GM12878 (cell line): ENCODE measurements at places on chromosomes 2 and 18. TPM values are rescaled to one million over a fixed set of nuclear protein-coding genes. Genes with fewer than 3 reads are reported as not detected.
A peak's percentile ranks its signal among the peaks of the same experiment; 100 is the strongest.

GRCh38 chr2:175964195-175964594 is 37.9 kb downstream of the LNPK start:
- no peak overlapping the region for H3K27ac ChIP-seq
- no peak overlapping the region for H3K4me3 ChIP-seq
- no peaks in the 10 kb centered on the region for H3K4me1 ChIP-seq
- H3K27me3 ChIP-seq, result no peaks in the 10 kb centered on the region
- no peak for DNase-seq

DNA sequence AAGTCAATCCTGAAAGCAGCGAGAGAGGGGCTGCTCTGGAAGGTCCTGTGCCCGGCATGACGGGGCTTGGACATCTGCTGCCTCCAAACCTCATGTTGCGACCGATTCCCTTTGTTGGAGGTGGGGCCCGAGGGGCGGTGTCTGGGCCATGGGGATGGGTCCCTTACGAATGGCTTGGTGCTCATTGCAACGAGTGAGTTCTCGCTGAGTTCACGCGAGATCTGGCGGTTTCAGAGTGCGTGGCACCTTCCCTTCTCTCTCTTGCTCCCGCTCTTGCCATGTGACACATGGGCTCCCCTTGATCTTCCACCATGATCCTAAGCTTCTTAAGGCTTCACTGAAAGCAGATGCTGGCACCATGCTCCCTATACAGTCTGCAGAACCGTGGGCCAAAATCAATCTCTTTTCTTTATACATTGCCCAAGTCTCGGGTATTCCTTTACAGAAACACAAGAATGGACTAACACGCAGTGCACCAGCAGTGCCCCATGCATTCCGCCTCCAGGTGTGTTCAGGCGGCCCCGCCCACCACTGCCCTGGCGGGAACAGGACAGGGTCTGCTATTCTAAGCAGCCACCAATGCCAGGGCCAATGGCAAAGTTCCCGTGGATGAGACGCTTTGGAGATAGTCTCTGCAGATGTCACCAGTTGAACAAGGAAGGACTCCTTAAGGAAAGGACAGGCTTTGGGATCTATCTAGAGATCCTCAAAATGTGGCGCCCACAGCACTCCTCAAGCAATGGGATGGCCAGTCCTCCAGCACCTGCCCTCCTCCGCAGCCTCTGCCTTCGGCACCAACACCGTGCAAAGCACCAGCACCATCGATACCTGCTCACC is 63.4 kb downstream of the ZNF516 start:
- H3K36me3 ChIP-seq, result peaks cover 15% of the 10 kb centered on the region
- no peak overlapping the region for H3K4me3 ChIP-seq
- DNase-seq, result no peak
- no peaks in the 10 kb centered on the region for H3K27me3 ChIP-seq
- H3K4me1 ChIP-seq, result no peaks in the 10 kb centered on the region
- H3K27ac ChIP-seq, result no peak overlapping the region

DNA sequence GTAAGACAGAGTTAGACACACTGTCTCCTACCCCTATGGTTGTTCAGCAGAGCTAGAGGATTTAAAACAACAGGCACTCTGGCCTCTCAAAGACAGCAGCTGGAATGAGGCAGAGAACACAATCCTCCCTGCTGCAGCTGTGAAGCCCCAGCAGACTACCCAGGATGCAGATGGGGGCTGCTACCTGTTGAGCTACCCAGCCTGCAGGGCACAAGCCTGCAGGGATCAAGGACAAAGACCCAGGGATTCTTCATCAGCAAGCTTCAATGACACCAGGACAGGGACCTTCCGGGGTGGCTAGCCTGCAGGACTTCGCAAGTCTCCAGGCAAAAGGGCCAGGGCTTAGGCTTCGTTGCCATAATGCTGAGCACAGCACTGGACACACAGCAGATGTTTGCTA is 27.2 kb downstream of the GALNT14 start:
- no peak overlapping the region for H3K27ac ChIP-seq
- H3K36me3 ChIP-seq, result no peaks in the 10 kb centered on the region
- H3K4me1 ChIP-seq, result no peaks in the 10 kb centered on the region
- H3K27me3 ChIP-seq, result no peaks in the 10 kb centered on the region
- DNase-seq, result no peak

DNA sequence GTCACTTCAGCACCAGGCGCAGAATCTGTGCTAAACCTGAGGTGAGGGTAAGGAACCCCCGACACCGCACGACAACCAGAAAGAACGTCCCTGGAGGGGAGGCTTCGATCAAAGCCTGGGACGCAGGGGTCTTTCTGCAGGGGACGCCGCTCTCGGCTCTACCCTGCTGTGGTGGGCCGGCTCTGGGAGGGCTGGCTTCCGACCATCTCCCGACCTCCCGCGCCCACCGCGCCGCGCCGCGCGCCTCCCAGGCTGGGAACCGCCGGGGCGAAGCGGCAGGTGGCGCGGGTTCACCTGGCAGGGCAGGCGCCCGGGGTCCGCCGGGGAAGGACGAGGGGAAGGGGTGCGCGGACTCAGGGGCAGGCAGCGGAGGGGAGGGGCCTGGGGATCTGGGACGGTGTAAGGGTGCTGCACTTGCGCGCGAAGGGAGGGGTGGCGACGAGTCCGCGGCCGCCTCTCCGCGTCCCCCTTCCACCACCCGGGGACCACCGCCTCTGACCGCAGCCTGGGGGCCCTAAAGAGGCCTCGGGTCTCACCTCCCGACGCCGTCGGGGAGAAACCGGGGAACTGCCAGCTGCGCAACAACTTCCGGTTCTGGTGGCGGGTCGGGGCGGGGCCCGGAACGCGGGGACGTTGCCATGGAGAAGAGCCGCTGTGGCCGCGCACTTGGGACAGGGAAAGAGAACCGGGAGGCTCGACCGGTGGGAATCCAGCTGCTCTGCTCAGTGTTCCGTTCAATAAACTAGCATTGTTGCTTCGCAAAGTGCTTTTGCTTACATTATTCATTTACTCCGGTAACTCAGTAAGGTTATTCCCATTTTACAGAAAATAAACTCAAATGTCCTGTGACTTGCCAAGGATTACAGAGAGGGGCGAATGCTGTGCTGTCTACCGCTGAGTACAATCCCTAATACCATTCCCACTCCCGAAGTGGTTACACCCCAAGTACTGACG is at the start of gene ZNF396:
TSS of gene ZNF396 (minus strand) at position 596 of the 954 bp plus-strand sequence. CDS start 3,045 bp downstream, outside the sequence.
- no peaks in the 10 kb centered on the region for H3K4me1 ChIP-seq
- H3K27me3 ChIP-seq, result no peaks in the 10 kb centered on the region
- H3K36me3 ChIP-seq, result no peaks in the 10 kb centered on the region
- peak within 1 kb of the TSS; percentile 76 for H3K4me3 ChIP-seq
- no peak for DNase-seq

DNA sequence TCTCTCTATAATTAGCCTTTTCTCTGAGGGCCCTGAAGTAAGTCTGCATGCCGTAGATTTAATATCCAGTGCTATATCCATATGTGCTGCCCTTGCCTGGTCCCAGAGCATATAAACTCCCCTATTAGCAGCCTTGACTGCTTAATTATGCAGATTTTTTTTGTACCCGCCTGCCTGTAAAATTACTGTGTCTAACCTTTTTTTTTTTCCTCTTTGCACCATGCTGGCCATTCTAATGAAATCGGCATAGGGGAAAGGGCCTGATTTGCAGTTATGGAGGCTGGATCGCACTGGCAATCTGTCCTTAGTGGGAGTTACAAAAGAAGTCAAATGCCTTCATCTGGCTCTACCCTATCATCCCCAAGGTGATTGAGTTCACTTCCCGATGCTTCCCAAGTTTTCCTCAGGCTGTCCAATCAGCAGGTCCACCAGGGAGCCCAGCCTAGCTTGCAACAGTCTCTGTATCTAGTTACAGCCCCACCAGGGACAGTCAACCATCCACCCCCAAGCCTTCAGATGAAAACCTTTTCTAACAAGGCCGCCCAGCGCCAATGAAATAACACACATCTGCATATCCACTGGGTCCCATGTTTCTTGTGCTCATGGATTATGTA is 239.0 kb downstream of the ZNF521 start:
- H3K27ac ChIP-seq, result no peak overlapping the region
- no peaks in the 10 kb centered on the region for H3K27me3 ChIP-seq
- DNase-seq, result no peak
- no peak overlapping the region for H3K4me3 ChIP-seq
- H3K36me3 ChIP-seq, result no peaks in the 10 kb centered on the region

DNA sequence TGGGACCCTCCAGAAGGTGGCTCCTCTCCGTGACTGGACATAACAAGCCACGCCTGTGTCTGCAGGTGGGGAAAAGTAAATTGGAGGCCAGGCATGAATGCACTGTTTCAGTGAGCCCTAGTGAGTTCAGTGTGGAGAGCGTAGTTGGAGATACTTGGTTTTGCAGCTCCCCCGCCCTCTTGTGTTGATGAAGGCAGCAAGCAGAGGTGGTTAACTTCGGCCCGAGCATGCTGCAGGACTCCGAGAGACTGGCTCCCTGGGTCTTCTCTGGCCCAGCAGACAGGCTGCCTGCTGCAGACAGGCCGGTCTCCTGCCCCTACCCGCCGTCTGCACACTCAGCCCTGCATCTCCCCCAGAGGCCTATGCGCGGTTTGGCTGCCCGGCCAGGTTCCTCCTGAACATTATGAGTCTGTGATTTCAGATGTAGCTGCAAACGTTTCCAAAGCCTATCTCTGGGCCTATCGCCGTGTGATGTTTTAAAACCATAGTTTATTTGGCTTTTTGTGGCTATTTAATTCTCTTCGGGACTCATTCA is 102.4 kb downstream of the LDLRAD4 start:
- no peak for DNase-seq
- H3K4me3 ChIP-seq, result no peak overlapping the region
- no peaks in the 10 kb centered on the region for H3K36me3 ChIP-seq
- H3K4me1 ChIP-seq, result no peaks in the 10 kb centered on the region
- H3K27me3 ChIP-seq, result no peaks in the 10 kb centered on the region

DNA sequence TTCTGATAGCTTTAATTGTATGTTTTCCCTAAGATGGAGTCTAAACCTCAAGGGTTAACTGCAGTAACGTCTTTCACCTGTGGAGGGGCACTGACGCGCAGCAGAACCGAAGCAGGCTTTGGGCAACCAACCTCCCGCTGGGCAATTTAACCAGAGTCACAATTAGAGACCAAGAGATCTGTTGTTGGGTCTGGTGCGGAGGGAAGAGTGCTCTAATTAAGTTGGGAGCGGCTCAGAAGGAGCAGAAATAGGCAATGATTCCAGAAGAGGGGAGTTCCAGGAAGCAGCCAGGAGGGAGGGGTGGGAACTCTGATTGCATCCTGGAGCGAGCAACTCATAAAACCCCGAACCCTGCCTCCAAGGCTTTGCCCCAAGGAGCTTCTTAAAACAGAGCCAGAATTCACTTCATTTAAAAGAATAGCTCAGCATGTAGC is 245.8 kb downstream of the PAX3 start:
- DNase-seq, result no peak
- no peak overlapping the region for H3K27ac ChIP-seq
- no peaks in the 10 kb centered on the region for H3K27me3 ChIP-seq

GRCh38 chr2:238182362-238182761 is 21.1 kb downstream of the ILKAP start:
- H3K4me1 ChIP-seq, result no peaks in the 10 kb centered on the region
- DNase-seq, result no peak
- H3K27ac ChIP-seq, result no peak overlapping the region
- H3K36me3 ChIP-seq, result peaks cover 44% of the 10 kb centered on the region

The HNRNPLL gene
- total RNA-seq, result 3.2 and 4.0 TPM in 2 replicates

DNA sequence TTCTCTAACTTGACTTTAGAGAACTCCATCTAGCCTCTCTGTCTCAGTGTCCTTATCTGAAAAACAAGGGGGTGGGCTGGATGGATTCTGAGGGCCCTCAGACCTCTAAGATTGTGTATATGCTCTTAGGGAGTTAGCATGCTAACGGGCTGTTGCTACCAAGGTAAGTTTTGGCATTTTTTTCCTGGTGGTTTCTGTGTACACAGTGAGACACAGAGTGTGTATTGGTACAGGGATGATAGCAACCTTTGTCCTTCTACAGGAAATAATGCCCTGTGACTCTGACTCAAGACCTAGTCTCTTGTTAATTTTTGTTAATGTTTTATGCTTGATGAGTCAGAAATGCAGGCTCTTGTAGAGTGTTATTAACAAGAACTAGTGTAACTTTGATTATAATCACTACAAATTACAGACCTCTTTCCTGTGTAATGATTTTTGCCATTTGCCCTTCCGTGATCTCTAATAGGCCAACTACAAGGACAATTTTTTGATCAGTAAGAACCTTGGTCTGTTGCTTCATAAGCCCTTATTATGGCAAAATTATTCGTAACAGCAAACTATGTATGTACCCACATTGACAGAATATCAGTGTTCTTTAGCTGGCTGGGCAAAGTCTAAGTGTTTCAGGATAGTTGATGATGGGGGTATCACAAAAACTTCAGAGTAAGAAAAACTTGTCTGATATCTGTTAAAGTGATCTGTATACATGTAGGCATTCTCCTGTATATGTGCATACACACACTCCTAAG is 89.7 kb downstream of the SPTBN1 start:
- no peak for DNase-seq
- H3K36me3 ChIP-seq, result no peaks in the 10 kb centered on the region
- peaks cover 4% of the 10 kb centered on the region for H3K4me1 ChIP-seq
- no peak overlapping the region for H3K4me3 ChIP-seq

DNA sequence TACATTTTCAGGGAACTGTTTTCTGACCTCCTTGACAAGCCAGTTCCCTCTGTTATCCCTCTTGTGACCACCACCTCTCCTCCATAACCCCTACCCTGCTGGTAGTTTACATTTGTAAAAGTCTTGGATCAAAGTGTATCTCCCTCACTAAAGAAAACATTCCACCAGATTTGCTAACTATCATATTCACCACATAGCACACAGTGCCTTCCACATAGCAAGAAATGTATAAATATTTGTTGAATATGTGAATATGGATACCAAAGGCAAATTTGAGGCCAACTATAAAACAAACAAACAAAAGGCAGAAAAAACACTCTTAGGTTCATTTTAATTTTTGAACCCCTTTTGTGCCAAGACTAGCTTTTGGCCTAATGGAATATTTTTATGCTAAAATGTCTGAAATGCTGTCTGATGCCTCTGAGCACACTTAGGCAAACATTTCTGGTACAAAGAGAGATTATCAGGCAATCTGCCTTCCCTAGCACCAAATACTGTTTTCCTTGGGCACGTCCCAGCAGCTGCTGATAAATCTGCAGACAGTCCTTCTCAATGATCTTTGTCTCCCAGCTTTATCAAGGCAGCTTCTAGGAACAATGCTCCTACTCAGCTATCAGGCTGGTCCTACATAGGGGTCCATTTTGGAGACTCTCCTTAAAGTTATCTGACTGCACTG is 26.7 kb upstream of the ST8SIA3 start:
- no peak for DNase-seq
- H3K27ac ChIP-seq, result no peak overlapping the region
- H3K4me1 ChIP-seq, result no peaks in the 10 kb centered on the region

DNA sequence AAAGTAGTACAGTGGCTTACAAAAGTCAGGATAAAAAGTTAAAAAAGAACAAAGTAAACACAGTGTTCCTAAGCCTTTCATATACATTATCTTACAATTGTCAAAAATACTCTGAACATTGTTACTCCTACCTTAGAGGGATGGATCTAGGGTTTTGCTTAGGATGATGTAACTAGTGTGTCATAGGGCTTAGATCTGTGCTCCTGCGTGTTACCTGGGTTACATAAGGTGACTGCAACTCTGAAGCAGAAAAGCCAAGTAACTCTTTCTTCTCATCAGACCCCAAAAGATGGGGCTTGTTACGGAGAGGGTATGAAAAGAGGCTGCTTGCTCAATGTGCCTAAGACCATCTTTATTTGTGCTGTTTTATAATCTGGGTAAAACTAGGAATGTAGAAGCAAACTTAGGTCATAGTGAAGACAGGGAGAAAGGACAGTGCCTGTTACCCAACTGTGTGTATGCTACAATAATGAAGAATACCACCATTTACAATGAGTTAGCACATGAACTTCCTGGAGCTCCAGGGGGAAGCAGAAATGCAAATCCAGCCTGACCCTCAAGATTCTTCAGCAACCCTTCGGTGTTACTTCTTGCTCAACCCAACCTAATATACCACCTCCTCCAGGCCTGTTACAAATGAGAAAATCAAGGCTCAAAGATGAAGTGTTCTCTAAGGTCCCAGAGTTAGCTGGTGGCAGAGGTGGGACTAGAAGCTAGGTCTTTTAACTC is 42.0 kb upstream of the STK17B start:
- H3K36me3 ChIP-seq, result peaks cover 5% of the 10 kb centered on the region; the same call in 1 of the 2 replicates
- no peaks in the 10 kb centered on the region for H3K27me3 ChIP-seq
- no peak for DNase-seq
